AG09319 (cell line): ENCODE measurements at places on chromosomes 2 and 18.

DNA sequence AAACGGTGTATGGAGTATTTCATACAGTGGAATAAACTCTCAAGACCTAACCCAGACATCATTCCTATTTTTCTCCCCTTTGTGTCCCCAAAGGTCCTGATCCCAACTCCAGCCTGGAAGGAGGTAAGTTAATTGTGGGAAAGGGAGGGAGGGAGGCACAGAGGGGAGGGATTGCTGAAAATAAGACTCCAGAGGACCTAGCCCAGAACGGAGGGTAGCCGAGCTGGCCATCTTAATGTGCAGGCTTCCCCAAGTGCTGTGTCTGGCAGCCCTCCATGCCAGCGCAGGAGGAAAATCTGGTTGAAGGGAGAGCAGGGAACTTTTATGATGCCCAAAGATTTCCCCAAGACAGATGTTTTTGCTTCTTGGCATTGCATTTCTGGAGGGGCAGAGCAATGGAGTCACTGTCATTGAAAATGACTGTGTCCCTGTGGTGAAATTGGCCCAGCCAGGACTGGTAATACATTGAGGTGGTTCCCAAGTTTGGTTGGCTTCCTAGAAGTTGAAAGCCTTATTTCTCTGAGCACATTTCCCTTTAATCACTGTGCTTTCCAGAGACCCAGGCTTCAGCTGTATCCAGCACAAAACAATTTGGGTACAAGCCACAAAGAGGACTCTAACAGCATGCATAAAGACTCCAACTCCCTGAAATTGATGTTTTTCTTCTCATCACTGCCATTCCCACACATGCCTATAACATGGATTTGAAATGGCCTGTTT lies 202.7 kb downstream of the AGPS start:
- no peak for DNase-seq

- no peak for DNase-seq
These were observed 10.7 kb downstream of the ARID5A start for GRCh38 chr2:96547203-96547641.

- DNase-seq: no peak
These were observed 24.3 kb downstream of the SMYD1 start for GRCh38 chr2:88091943-88092342.

DNA sequence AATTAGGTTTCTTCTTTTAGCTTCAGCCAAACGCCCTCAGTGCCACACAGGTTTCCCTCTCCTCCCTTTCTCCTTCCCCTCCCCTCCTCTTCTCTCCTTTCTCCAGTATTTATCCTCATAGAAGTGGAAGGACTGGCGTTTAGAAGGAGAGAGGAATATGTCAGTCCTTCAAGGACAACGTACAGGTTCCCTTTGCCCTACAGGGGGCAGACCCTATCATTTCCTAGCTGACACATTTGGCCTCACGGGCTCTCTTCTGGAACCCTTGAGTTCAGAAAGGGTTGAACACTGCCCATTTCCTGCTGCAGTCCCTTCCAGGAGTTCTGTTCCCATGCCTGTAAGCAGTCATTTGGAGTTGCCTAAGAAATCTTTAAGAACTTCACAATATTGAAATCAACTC lies 46.1 kb downstream of the CDCA7 start:
- no peak for DNase-seq

- no peak for DNase-seq
These were observed 14.0 kb upstream of the BCL2L11 start for GRCh38 chr2:111106706-111107105.

DNA sequence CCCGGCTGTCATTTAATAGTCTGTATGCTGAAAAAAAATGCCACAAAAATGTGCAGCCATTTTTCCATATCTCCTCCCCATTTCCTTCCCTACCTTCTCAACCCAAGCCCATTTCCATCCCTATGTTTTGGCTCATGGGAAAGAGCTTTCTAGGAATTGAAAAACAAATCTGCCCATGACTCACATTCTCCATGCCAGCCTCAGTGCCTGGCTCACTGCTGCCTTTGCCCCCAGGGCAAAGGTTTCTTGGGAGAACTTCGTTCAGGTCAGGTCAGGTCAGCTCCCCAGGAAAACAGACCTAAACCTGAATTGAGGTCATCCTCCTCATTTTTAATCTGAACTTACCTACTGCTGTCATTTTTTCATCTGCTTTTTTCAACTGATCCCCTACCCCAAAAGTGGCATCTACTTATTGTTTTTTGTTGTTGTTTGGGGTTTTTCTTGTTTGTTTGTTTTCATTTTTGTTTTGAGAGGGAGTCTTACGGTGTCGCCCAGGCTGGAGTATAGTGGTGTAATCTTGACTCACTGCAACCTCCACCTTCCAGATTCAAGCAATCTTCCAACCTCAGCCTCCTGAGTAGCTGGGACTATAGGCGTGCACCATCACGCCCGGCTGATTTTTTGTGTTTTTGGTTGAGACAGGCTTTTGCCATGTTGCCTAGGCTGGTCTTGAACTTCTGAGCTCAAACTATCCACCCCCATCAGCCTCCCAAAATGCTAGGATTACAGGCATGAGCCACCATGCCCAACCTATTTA lies 66.7 kb downstream of the FECH start:
- DNase-seq: no peak

GRCh38 chr18:31585991-31586390 lies 5.7 kb upstream of the TTR start:
- DNase-seq: no peak

GRCh38 chr18:9092665-9093064 lies 9.8 kb upstream of the NDUFV2 start:
- no peak for DNase-seq

- DNase-seq: no peak
These were observed 3.4 kb downstream of the RPS27A start for GRCh38 chr2:55235724-55236538.

- DNase-seq: no peak
These were observed 7.1 kb upstream of the PPP1R1C start for GRCh38 chr2:181978351-181979150.

- DNase-seq: no peak
These were observed 782.6 kb upstream of the FSHR start for GRCh38 chr2:49936965-49937364.

- DNase-seq: peak; percentile 79
These were observed 146.0 kb downstream of the SETBP1 start for GRCh38 chr18:44826418-44827259.

- no peak for DNase-seq
These were observed 49.1 kb upstream of the PIK3C3 start for GRCh38 chr18:41905786-41906527.

DNA sequence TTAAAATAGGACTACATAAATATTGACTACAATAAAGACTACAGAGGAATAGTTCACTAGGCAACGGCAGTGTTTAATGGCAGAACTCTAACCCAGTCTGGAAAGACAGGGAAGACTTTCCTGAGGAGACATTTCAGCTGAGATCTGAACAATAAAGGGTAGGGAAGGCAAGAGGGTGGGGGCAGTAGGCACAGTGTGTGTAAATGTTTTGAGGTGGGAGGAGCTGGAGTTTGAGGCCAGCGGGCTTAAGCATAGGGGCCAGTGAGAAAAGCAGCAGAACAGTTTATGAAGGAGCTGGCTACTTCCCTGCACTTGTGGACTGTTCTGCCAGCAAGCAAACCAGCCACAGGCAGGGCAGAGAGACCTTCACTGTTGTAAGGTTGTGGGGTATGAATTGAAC lies 76.6 kb upstream of the UGP2 start:
- DNase-seq: no peak

DNA sequence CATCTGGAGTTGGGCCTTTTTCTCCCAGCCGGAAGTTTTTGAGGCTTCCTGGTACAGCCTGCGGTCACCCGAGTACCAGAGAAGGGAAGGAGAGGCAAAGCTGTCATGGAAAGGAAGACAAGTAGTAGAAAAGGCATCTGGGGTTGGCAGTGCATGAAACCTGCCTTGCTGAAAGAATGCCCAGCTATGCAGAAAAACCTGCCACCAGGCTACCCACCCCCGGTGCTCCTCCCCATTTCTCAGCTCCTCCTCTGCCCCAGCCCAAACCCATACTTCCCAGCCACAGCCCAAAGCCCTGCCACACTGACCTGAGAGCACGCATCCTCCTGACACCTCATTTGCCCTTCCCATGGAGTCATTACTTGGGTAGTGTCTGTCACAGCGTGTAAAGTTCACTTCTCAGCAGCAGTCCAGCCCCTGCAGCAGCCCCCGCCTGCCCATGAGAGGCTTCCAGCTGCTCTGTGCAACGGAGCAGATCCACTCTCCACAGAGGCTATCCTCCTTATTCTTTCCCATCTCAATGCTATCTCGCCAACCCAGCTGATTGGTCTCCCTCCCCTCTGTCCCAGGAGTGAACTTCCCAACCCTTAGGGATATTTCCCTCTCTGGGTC lies 40.4 kb upstream of the MAL start:
- no peak for DNase-seq

GRCh38 chr2:163119966-163120365 lies 281.4 kb upstream of the KCNH7 start:
- DNase-seq: no peak

DNA sequence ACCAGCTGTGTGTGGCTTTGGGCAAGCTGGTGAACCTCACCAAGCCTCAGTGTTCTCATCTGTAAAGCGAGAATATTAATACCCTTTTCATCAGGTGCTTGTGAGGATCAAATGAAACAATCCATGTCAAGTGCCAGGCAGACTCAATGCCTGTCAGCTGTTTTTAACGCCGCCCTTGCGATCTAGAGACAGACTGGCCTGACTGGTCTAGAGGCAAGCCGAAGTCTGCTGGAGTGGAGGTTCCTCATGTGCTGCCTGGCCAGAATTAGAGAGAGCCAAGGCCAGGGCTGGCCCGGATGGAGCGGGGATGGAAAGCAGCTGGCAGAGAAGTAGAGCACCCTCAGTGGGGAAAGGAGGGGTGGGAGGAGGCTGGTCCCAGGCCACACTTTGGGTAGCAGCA lies 74.5 kb upstream of the B3GNT7 start:
- DNase-seq: no peak

DNA sequence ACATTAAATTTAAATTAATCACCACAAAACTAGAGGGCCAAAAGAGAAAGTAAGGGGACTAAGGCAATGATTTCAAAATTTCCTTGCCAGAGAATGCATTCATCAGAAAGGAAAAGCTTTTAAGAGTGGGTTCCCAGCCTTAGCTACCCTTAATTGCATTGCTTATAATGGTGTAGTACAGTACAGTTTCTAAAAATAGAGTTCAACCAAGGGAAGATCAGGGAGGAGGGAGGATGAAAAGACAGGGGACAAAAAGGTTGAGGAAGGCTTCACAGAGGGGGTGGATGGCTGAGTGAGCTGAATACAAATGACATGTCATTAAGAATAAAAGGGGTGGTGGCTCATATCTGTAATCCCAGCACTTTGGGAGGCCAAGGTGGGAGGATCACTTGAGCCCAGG lies 119.9 kb downstream of the RBMS1 start:
- DNase-seq: no peak

GRCh38 chr2:12498286-12498685 lies 218.4 kb upstream of the TRIB2 start:
- DNase-seq: no peak

DNA sequence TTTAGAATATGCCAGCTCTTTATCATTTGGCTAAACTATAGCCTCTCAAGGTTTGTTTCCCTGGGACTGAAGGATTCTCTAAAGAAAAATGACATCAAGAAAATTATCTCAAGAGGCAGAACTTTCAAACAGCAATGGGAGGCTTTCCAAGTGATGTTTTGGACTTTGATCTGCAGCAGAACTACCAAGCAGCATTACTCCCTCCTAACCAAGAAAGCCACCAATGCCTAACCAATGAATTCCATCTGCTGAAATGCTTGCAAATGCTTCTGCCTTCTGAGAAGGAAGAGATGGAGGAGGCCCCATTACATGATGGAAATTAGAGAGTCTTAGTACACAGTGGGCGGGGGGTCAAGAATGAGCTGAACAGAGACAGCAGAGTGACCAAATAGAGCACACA lies 95.1 kb upstream of the SLC35G4 start:
- DNase-seq: no peak

GRCh38 chr2:96276787-96277499 lies 10.9 kb downstream of the CIAO1 start:
- DNase-seq: no peak

DNA sequence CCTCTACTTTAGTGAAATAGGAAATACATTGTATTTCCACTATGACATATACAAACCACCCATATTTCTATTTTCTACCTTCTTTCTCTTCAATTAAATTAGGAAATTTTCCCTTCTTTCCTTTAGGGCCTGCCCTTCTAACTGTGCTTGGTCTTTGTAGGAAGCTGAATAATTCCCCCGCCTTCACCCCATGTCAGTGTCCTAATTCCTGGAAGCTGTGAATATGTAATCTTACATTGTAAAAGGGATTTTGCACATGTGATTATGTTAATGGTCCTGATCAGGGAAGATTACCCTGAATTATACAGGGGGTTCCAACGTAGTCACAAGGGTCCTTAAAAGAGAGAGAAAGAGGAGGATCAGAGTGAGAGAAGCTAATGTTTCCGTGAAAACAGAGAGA lies 40.2 kb downstream of the GRB14 start:
- DNase-seq: no peak

DNA sequence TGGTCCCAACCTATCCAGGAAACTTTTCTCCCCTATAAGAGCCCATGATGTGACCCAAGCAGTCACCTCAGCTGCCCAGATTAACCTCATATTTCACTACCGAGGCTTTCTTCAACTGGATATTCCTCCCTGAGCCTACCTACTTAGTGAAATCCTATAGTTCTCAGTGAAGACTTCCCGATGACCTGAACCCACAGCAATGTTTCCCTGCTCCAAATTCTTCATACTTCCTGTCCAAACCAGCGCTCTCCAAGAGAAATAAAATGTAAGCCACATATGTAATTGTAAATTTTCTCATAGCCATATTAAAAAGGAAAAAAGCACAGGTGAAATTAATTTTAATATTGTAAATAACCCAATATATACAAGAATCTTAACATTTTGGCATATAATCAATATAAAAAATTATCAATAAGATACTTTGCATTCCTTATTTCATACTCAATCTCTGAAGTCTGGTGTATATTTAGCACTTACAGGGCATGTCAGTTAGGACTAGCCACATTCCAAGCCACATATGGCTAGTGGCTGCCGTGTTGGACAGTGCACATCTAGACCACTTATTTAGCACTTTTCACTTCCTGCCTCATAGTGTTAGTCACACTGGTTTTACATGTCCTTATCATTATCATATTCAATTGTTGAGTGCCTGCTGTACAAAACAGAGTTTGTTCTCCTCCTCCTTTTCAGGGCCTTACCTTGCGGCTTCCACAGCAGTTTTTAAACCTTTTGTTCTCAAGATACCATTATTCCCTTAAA lies 1.9 kb upstream of the STAT4 start:
- no peak for DNase-seq

DNA sequence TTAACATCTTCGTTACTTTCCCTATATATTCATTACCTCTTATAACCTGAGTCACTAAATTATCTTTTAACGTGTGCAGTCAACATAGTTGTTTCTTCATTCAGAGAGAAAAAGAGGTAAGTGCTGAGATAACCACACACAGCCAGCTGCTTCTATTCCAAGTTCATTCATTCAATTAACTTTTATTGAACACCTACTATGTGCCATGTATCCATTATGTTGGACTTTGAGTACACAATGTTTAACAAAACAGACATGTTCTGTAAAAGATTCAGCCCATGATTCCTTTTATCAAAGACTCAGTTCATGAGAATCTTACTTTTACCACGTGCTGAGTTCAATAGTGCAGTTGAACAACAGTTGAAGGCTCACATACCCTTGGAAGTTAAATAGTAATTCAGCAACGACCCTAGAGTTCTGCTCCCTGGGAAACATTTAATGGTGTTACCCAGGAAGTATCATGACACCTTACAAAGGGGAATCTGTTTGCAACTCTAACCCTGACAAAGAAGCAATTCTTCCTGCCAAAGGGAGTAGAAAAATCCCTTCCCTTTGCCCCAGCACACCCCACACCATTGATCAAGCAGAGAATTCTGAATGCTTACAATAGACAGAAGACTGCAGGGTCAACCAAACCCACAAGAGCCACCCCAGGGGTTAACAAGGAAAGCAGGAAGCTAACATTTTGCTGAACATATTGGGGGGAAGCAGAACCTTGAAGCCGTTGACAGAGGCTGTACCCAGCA lies 595.8 kb downstream of the STK39 start:
- DNase-seq: no peak
